LNCaP clone FGC (cell line): ENCODE measurements at places on chromosomes 1 and 21.

DNA sequence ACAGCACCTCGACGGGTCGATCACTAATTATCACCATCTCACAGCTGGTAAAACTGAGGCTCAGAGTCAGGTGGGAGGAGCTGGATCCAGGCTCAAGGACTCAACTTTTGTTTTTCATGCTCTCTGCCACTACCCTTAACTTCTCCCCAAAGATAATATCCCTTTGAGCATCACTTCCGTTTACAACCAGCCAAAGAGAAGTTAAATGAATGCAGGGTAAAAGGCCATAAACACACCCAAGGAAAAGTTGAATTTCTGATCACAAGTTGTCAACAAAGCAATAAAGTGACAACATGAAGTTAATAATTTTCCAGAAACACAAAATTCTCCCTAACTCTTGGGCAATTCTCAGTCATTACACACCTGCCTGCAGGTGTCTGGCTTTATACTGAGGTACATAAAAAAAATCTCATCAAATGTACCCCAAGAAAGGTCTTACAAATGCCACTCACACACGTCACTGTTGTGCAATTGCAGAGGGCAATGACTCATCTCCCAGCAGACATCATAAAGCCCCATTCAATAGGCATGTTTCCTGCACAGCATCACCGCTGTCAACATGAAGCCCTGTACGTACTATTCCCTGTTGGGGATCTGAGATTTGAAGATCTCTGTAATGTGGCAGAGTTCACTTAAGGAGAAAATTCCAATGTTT is 3.4 kb downstream of the OR2T11 start:
- no peak for DNase-seq

DNA sequence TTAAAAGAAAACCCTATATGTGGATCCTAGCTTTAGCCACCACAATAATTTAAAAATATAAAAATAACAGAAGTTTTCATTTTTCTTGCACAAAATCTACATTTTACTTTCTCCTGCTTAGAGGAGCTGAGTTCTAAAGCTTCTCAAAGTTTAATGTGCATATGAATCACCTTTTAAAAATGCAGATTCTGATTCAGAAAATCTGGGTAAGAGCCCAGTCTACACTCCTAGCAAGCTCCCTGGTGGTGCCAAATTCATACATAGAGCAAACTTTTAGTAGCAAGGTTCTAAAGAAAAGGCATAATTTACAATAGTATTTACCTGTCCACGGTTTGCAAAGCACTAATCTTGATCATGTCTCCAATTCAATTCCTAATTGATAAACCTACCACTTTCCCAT is 19.3 kb downstream of the RSBN1 start:
- DNase-seq: no peak

DNA sequence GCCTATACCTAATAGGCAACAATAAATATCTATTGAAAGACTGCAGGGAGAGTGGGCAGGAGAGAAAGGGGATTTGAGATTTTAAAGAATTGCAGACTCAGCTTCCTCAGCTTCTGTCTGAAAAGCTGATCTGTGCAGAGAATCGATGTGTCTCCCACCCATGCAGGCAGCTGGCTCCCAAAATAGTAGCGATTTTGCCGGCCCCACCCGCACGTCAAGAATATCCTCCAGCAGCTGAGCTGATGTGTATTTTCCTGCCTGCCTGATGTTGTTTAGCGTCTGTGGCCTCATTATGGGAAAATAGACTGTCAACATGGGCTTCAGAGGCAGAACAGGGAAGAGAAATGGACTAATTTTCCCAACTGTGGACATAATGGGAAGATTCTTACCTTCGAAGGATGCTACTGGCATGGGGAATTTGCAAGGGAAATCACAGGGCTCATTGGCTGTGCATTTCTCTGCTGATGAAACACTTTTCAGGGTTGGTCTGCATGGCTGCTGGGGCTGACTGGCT is 699.8 kb downstream of the PTPRU start:
- DNase-seq: no peak

DNA sequence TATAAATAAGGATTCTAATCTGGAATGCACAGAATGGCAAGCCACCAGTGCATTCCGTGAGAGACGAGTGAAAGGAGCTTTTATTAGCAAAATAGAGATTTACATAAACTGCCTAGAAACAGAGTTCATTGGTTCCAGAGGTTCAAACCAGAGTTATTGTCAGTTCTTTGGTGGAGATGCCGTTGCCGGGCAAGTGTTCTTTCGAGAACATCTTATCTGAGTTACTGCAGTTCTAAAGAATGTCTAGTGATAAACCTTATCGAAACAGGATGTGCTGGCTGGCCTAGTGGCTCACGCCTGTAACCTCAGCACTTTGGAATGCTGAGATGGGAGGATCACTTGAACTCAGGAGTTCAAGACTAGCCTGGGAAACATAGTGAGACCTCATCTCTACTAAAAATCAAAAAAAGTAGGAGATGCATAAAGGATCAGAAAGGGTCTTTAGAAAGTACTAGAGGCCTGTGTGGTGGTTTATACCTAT is 19.9 kb upstream of the EVI5 start:
- peak; percentile 98 for DNase-seq

DNA sequence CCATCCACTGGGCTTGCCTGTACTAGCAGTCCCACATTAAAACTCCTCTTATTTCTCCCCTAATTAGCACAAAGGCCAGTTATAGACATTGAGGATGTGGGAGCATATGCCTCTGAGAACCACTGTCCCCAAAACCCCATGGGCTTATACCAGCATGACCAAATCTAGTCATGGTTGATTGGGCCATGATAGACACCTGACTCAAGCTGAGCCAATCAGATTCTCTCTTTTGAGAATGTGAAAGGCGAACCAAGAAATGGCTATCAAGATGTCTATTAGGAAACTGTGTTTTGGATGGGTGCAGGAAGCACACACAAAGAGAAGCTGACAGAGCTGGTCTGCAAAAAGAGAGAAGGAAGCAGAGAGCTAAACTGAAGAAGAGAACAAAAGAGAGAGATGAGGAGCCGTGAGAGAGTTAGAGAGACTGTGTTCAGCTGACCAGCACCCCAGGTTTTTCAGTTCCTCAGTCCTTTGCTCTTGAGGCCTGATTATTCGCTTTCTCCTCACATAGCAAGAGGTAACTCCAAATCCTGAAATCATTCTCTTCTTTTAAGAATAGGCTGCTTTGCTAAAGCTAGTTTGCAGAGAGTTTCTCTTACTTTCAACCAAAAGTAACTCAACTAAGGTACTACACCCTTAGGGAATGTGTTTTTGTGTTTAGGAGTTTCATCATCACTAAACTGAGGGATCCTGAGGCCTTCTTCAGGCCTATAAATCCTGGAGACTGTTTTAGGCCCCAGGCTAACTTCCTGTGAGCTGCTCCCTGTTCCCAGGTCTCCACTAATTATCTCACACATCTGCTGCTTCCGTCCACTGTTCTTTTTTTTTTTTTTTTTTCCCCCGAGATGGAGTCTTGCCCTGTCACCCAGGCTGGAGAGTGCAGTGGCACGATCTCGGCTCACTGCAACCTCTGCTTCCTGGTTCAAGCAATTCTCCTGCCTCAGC is 7.9 kb upstream of the TIPRL start:
- DNase-seq: no peak

DNA sequence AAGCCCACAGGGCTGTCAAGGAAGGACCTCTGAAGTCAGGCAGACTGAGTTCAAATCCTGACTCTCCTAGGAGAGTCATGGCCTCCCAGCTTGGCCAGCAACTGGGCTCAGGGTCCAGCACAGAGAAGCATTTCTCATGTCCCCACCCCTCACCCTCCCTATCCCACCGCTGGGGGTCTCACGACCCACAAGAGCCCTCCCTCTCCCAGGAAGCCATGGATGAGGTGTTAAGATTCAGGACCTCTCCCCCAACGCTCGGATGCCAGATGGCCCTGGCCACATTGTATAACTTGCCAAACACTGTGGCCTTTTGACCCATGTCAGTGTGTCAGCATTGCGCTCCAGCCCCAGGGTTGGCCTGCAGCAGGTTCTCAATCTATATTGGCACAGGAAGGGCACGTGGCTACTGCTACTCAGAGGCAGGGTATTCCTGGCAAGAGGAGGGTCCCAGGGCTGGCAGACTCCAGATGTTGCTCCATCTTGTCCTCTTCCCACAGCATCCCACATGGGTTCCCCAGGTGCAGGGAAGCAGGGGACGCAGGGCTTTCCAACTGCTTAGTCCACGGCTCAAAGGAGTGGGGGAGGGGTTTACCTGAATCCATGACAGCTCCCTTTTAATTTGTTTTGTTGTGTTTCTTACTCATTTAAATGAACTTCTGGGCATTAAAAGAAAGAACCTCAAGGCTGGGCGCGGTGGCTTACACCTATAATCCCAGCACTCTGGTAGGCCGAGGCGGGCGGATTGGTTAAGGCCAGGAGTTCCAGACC is 10.5 kb downstream of the SLC2A1 start:
- no peak for DNase-seq

- DNase-seq: no peak
Observed at GRCh38 chr1:42998386-42998785, 39.7 kb upstream of the SLC2A1 start.

DNA sequence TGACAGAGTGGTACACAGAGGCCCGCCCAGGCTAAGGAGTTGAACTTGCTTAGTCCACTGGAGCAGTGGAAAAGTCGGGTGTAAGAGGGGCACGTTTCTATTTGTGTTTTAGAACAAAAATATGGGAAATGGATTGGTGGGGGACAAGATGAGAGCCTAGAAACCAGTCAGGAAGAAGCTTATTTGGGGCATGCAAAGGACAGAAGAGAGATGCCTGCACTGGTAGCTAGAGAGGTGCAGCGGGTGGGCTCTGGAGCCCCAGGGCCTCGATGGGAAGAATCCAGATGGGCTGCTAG is 1.2 kb upstream of the LIN9 start:
- no peak for DNase-seq

DNA sequence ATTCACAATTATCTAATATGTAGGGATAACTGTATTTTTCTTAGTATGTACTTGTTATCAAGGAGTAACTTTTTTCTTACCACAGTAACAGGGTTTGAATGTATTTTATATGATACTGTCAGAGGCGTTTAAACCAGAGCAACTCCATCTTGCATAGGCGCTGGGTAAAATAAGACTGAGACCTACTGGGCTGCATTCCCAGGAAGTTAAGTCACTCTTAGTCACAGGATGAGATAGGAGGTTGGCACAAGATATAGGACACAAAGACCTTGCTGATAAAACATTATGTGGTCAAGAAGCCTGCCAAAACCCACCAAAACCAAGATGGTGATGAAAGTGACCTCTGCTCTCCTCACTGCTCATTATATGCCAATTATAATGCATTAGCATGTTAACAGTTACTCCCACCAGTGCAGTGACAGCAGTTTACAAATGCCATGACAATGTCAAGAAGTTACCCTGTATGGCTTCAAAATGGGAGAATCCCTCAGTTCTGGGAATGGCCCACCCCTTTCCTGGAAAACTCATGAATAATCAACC is 64.8 kb downstream of the RPE65 start:
- DNase-seq: no peak

DNA sequence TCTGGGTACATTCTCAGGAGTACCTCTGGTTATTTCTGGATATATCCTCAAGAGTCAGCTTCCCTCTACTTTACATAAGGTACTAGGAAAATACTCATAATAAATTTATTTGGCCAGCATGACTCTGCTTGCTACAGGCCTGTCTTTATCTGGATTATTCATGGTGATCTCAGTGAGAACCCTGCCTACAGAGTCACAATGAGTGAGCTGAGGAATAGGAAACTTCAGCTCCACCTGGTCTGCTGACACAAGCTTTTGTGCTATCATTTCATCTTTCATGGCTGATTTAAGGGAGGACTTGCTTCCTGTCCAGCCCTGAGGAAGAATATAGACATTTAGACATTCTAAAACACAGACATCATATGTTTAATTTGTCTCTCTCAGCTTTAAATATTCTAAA is 19.5 kb upstream of the SUCO start:
- no peak for DNase-seq

DNA sequence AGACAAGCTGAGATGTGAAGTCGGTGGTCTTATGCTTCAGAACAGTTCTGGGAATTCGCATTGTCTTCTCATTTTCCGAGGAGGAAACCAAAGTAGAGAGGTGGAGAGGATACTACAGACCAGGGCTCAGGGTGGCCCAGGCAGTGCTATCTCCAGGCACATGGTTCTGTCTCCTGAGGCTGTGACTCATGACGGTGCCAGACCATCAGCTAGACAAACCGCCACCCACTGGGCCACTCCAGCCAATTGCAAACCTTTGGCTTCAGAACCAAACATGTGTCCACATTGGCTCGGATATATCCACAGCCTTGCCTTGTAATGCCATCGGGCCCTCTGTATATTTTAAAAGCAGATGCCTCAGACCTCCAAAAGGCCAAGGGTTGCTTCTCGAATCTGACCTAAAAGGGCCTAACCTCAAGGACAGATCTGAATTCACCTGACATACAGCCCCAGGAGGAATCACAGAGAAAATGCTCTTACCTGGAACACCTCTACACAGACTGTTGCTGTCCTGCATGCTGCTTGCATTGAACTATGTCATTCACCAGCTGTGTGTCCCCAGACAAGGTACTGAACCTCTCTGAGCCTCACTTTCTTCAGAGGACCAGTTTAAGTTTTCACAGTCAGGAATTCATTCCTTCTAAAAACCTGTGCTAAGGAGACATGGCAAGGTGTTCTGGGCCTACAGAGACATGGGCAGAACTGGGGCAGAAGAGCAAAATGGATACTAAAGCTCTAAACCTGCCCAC is 224.9 kb upstream of the JUN start:
- no peak for DNase-seq

GRCh38 chr1:181482521-181483284 is 614 bp upstream of the CACNA1E start:
- DNase-seq: no peak

DNA sequence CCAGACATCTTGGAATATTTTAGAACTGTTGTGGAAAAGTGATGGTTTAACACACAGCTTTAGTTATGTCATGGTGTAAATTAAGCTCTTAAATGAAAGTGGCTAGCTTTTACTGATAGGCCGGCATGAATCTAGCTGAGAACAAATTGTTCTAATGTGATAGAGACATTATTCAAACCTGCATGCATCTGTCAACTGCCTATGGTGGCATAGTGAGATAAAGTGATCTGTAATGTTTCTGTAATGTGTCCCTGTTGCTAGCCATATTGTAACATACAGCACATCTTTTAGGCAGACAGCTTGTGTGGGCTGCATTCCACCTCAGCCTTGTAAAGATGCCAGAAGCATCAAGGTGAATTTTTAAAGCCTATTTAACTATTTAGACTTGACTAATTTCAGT is 16.0 kb downstream of the LRIG2 start:
- no peak for DNase-seq

DNA sequence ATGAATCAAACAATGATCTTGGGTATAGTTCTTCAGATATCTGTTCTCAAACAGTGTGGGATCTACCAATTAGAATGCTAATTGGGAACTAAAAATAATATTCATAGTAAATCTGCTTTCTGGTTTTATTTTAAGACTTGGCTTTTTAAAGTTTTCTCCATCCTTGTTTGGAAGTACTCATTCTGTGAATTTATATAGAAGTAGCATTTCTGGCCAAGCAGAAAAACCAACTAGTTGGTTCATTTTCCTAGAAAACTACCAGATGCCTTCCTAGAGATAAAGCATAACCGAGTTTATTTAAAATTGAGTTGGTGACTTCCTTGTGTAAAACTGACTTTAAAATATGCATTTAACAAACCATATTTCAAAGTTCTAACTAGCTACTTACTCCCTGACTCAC is 48.8 kb downstream of the DNM3 start:
- DNase-seq: no peak
